DMS 273 treated with DMSO at 0.1 percent for 48 hours (cell line): ENCODE measurements at places on chromosomes 3 and 15.

GRCh38 chr3:158158969-158159368, 49.1 kb downstream of the RSRC1 start:
- no peak for DNase-seq

GRCh38 chr3:52281981-52282801, 3.7 kb upstream of the WDR82 start:
- no peak for DNase-seq

DNA sequence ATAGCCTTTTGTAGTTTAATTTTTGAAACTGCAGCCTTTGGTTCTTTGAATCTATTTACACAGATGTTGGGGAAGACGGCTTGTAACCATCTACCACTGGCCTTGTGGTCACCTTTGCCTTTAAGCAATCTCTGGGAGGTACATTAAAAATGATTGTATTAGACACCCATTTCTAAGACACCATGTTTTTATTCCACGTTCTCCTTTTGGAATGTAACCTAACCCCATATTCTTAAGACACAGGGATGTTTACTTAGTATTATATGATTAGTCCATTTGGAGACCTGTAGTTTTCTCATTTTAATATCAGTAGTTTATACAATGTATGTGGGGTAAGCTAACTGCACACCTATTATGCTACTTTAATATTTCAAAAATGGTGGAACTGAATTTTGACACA, 175.1 kb upstream of the PLSCR5 start:
- DNase-seq = no peak

GRCh38 chr3:46593274-46593862, 19.0 kb upstream of the FAM240A start:
- no peak for DNase-seq

GRCh38 chr15:62244762-62245161, 79.7 kb upstream of the C2CD4B start:
- DNase-seq = no peak
